ENCODE measurements at places on chromosomes 3 and 15.

DNA sequence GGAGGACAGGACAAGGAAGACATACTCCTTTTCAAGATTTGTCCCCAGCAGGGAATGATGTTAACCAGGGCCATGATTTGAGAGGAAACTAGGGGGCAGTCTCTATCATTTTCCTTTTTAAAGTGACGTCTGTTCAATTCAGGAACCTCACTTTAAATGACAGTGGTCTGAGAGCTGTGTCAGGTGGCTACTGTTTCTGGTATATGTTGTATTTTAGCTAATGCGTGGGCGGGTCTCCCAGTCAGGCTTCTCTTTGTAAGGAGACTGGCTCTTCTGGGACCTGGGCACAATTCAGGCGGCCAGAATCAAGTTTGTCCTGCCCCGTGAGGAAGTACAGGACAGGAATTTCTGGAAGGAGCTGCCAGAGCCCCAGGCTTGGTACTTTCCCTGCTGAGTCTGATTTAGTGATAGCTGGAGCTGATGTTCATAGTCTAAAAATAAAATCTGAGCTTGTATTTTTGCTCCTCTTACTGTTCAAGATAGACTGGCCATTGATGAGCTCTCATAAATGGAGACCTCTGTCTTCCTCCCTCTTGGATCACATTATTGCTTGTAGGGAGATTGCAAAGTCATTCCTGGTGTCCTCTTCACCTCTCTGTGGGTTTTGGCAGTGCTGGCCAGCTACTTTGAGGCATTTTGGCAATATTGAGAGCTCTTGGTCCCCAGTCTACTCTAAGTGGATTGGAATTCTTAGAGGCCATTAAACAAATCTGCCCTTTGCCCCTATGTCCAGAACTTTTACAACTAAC is 25.6 kb downstream of the SQOR start:
- DNase-seq = no peak

- DNase-seq = no peak
Measured at GRCh38 chr15:92523176-92523575, 129.5 kb downstream of the ST8SIA2 start.

- DNase-seq = peak; percentile 1
Measured at GRCh38 chr15:77028451-77029165, 33.7 kb downstream of the PSTPIP1 start.

DNA sequence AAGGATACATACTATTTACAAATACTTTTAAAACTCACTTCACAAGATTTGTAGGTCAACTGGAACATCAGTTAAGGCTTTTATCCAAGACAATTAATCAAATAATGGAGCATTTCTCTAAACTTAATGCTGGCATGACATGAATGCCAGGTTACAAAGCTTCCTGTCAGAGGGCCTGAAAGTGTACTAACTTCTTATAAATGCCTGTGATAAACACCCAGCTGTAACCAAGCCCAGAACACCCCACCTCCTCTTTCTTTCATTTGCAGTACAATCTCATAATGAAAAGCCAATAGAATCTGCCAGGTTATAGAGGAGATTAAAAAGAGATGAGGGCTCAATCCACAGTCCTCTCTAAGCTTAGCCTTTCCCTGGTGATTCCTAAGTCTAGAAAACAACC is 214.4 kb downstream of the OSBPL10 start:
- no peak for DNase-seq

GRCh38 chr3:71356265-71356664 is 227.3 kb downstream of the FOXP1 start:
- no peak for DNase-seq

DNA sequence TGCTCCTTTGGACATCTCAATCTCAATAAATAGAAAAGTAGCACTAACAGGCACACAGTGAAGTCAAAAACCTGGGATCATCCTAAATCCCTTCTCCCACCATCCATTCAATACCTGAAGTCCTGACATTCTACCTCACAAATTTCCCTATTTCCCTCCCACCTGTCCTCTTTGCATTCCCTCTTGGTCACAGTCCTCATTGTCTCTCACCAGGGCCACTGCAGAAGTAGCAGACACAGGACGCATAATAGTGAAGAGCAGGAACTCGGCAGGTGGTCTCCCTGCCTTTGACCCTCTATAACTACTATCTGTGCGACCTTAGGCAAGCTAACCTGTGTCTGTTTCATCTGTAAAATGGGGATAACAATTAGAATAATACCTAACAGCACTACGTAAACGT is 2.3 kb downstream of the THOC7 start:
- DNase-seq = no peak

GRCh38 chr3:40299721-40300335 is 9.7 kb upstream of the EIF1B start:
- no peak for DNase-seq

Data from stimulated activated CD4-positive, alpha-beta T cell treated with anti-CD3 and anti-CD28 coated beads, Interleukin-4, amount 100 ng/mL, for 1 hour (primary cell).